ENCODE measurements at places on chromosomes 12 and 14.

- no peak for DNase-seq
- no peak overlapping the region for H3K27ac ChIP-seq
- no peaks in the 10 kb centered on the region for H3K4me1 ChIP-seq
- H3K36me3 ChIP-seq, result no peaks in the 10 kb centered on the region
- H3K27me3 ChIP-seq, result no peaks in the 10 kb centered on the region
Measured at GRCh38 chr14:50363714-50364111, 33.0 kb downstream of the CDKL1 start.

DNA sequence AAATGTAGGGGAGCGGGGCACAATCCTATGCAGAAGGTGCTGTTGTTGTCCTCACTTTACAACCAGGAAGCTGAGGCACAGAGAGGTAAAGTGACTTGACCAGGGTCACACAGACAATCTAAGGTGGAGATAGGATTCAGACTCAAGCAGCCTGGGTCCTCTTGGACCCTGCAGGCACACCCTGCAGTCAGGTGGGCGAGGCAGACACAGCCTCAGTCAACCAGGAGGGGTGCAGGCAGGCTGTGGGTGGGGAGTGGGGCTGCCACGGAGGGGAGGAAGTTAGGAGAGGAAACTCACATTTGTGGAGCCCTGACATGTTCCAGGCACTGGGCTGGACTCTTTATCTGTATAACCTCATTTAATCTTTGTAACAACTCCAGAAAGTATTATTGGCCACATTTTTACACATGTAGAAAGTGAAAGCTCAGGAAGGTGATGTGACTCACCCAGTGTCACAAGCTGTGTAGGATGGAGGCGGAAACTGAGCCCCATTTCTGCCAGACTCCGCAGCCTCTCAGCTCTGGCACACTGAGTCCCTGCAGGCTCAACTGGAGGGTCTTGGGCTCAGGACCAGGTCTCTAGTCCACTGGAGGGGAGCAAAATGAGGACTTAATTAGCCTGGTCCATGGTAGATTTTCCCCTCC, 24.9 kb upstream of the CHGA start:
- peaks cover 2% of the 10 kb centered on the region for H3K4me1 ChIP-seq
- no peaks in the 10 kb centered on the region for H3K27me3 ChIP-seq
- no peaks in the 10 kb centered on the region for H3K36me3 ChIP-seq
- H3K4me3 ChIP-seq, result no peak overlapping the region
- no peak for DNase-seq

DNA sequence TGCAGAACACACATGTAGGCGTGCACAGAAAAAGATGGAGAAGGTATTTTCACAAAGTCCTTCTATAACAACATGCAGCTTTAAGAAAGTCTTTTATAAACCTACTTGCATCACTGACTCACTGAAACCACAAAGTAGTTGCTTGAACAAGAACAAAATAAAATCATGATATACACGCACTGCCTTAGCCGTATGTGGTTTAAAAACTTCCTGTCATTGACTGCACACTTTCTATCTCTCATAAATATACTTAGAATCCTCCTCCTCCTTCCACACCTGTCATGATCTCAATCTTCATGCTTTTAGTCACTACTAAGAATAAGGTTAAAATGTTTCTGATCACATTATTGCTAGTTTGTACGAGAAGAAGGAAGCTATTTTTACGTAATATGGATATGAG, 31.8 kb upstream of the RAD51AP1 start:
- H3K4me1 ChIP-seq, result no peaks in the 10 kb centered on the region
- H3K36me3 ChIP-seq, result no peaks in the 10 kb centered on the region
- no peak overlapping the region for H3K4me3 ChIP-seq
- DNase-seq, result no peak
- H3K27ac ChIP-seq, result no peak overlapping the region
- H3K27me3 ChIP-seq, result no peaks in the 10 kb centered on the region

DNA sequence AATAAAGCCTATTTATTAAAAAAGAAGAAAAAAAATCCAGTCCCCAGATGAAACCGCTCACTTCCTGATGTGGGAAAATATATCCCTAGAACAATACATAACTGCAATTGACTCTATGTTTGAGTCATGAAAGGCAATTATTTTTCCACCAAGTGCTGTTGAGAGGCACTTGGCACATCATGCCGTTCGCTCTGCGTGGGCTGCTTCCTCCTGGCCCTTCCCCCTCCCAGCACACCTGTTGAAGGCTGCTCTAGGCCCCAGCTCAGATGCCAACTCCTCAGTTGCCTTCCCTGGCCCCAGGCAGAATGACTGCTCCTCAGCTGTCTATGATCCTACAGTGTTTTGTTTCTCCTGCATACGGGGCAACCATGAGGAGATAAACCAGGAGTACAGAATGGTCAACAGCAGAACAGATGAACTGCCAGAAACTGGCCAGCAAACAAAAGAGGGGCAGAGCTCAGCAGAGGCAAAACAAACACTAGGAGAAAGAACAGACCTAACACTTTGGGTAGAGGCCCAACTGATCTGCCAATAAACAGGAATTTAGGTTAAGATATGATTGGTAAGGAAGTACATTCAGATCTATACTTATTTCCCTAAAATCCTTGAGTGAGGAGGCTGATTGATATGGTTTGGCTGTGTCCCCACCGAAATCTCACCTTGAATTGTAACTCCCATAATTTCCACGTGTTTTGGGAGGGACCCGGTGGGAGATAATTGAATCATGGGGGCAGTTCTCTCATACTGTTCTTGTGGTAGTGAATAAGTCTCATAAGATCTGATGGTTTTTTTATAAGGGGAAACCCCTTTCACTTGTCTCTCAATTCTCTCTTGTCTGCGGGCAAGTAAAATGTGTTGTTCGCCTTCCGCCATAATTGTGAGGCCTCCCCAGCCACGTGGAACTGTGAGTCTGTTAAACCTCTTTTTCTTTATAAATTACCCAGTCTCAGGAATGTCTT, 58.6 kb downstream of the SLC38A1 start:
- DNase-seq, result no peak
- H3K4me3 ChIP-seq, result no peak overlapping the region
- H3K4me1 ChIP-seq, result peaks cover 4% of the 10 kb centered on the region
- no peaks in the 10 kb centered on the region for H3K27me3 ChIP-seq

DNA sequence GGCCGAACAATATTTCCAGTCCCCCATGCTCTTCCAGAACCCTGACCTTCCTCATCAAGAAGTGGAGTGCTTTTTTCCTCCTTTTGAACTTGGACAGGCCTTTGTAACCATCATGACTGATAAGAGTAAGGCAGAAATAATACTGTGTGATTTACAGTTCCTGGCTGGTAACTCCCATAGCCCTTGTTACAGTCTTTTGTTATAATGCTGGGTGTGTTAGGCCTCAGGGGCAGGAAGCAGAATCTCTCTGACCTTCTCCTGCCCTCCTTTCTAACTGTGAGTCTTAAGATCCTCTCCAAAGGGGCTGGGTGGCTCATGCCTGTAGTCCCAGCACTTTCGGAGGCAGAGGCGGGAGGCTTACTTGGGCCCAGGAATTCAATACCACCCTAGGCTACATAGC, 59.5 kb downstream of the BCAT1 start:
- H3K27me3 ChIP-seq, result no peaks in the 10 kb centered on the region
- DNase-seq, result no peak
- H3K4me3 ChIP-seq, result no peak overlapping the region
- H3K27ac ChIP-seq, result no peak overlapping the region

GRCh38 chr14:72165229-72165698, 233.0 kb downstream of the RGS6 start:
- no peak overlapping the region for H3K27ac ChIP-seq
- H3K36me3 ChIP-seq, result no peaks in the 10 kb centered on the region
- no peaks in the 10 kb centered on the region for H3K27me3 ChIP-seq

DNA sequence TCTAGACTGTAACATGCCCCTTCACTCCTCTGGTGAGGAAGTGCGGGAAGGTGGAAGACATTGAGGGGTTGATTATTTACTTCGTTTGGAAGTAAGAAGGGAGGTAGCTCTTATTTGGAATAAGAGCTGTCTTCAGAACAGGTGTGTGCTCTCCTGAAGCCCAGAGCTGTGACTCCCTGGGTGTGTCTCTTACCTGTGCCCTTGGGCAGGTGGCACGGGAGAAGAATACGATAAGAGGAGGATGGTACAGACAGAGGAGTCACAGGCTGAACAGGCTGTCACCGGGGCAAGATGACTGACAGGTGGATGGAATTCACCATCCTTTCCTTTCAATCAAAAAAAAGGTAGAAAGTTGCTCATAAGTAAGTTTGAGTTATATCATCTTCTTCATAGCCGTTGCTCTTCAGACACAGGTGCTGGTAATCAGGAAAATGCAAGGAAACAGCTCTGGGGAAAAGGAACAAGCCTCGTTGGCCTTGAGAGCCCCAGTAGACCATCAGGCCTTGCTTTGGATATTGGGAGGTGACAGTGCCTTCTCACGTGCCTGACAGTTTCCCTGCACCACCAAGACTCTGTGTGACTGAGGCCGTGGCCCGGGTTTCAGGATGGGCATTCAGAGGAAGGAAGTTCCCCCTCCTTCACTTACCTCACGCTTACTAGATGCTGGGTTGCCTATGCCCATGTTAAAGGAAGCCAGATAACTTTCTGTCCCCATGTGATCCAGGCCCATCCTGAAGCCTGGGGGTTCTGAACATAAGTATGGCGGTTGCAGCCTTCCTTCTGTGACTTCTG, 120.4 kb downstream of the ETV6 start:
- 0 out of 2 replicates have a peak, but pooled peaks cover 2% of the 10 kb centered on the region for H3K36me3 ChIP-seq
- H3K27me3 ChIP-seq, result no peaks in the 10 kb centered on the region
- H3K4me3 ChIP-seq, result no peak overlapping the region
- no peak for DNase-seq

GRCh38 chr12:110948041-110948440, 27.7 kb upstream of the MYL2 start:
- H3K4me1 ChIP-seq, result no peaks in the 10 kb centered on the region
- no peaks in the 10 kb centered on the region for H3K27me3 ChIP-seq
- H3K27ac ChIP-seq, result no peak overlapping the region
- no peak overlapping the region for H3K4me3 ChIP-seq
- H3K36me3 ChIP-seq, result no peaks in the 10 kb centered on the region

DNA sequence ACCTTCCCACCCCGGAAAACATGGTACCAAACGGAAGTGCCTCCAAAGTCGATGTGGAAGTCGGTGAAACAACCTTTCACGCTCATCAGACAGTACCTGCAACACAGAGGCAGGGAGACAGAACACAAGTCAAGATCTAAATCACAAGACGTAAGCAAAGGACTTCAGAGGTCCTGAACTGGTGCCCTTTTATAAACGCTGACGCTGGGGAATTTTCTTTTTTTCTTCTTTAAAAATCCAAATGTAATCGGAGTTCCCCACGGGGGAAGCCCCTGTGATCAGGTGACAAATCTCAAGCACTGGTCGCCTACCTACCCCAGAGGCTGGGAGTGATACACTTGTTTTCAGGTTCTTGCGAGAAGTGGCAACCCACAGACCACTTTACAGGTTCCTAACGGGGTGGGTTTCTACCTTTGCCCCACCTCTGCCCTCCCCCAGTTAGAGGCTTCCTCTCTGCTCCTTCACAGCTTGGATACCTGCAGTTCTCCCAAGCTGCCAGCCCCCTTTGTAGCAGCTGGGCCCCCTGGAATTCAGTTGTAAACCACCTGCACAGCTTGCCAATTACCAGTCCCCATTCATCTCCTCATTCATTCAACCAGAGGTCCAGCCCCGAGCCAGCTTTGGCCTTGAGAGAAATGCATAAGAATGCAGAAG, 46.2 kb downstream of the KDM2B start:
- H3K27me3 ChIP-seq, result no peaks in the 10 kb centered on the region
- H3K27ac ChIP-seq, result no peak overlapping the region
- peaks cover 13% of the 10 kb centered on the region for H3K36me3 ChIP-seq
- no peak for DNase-seq
- H3K4me1 ChIP-seq, result peaks cover 20% of the 10 kb centered on the region

DNA sequence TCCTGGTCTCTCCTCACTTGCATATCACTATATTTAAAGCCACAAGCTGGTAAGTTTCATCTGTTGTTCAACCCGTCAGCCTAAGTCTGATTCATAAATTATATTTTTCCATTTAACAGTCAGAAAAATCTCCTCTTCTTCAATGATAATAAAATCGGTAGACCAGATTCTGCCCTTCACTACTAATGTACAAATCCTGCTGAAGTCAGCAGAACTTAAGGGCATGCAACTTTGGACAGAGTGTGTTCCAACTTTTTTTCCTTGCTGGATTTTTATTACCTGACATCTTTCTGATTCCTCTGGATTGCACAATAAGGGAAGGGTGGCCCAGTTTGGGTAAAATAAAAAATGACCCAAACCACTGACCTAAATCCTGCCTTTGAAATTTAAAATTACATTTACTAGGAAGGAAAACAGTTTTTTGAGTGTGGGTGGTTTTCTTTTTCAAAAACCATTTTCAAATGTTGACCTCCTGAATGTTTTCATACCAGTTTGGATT, 125.4 kb upstream of the DIO2 start:
- no peak overlapping the region for H3K27ac ChIP-seq
- H3K4me3 ChIP-seq, result no peak overlapping the region
- no peaks in the 10 kb centered on the region for H3K27me3 ChIP-seq
- no peaks in the 10 kb centered on the region for H3K36me3 ChIP-seq
- DNase-seq, result no peak
- no peaks in the 10 kb centered on the region for H3K4me1 ChIP-seq

DNA sequence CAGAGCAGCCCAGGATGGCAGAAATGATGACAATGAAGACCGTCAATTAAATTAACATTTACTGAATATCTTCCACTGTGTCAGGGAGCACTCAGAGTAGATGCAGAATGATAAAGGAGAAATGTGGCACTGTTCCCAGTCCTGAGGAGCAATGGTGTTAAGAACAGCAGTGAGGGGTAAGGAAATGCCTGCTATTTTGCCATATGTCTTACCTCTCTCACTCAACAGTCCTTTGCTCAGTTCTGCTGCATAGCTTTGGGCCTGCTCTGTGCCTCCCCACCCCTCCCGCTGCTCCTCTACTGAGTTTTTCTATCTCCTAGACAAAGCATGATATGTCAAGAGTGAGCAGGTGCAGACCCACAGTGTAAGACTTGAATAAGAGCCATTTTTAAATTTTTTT, 318.8 kb downstream of the NAV3 start:
- no peaks in the 10 kb centered on the region for H3K4me1 ChIP-seq
- H3K27ac ChIP-seq, result no peak overlapping the region
- H3K36me3 ChIP-seq, result no peaks in the 10 kb centered on the region

DNA sequence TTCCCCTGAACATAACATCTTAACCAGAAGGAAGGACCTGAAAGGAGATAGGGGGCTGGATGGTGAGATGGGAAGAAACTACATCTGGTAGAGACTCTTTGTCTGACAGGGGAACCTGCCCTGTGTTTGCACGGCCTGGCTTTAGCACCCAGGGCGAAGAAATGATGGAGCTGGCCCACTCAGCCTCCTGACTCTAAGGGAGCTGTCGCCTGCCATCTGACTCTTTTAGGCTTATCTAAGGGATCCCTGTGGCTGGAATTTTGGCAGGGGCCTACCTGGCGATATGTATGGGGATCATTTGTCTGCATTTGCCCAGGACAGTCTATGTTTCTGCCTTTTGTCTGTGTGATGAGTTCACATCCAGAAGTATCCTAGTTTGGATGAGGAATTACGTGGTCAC, 15.6 kb upstream of the CACNA2D4 start:
- no peaks in the 10 kb centered on the region for H3K36me3 ChIP-seq
- H3K27me3 ChIP-seq, result no peaks in the 10 kb centered on the region
- no peak for DNase-seq

GRCh38 chr14:70594461-70594860, 6.0 kb downstream of the MED6 start:
- H3K27ac ChIP-seq, result no peak overlapping the region
- peaks cover 18% of the 10 kb centered on the region for H3K36me3 ChIP-seq
- no peaks in the 10 kb centered on the region for H3K4me1 ChIP-seq
